NCI-H510A (cell line): ENCODE measurements at places on chromosomes 1 and 21.
A peak's percentile ranks its signal among the peaks of the same experiment; 100 is the strongest.

DNA sequence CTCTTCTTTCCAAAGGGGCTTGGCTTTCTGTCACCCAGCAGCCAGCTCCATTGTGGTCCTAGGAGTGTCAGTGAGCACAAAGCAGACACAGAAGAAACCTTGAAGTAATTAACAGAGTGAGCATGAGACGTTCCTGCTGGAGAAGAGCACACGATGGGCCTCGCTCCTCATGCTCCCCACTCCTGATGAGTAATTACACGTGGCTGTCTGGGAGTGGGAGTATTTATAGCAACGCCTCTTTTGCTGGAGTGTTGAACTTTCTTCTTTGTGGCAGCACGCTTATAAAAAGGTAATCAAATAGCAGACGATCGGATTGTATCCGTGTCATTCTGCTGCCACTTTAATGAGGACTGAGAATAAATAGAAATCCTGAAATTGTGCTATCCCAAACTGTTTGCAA, 185.8 kb downstream of the CAMTA1 start:
- DNase-seq: no peak

GRCh38 chr1:107413951-107414350, 273.1 kb downstream of the NTNG1 start:
- no peak for DNase-seq

- peak; percentile 74 for DNase-seq
These were observed 33.0 kb upstream of the ID3 start for GRCh38 chr1:23592209-23592892.

- DNase-seq: no peak
These were observed 72.7 kb downstream of the DIRAS3 start for GRCh38 chr1:67977756-67978155.

DNA sequence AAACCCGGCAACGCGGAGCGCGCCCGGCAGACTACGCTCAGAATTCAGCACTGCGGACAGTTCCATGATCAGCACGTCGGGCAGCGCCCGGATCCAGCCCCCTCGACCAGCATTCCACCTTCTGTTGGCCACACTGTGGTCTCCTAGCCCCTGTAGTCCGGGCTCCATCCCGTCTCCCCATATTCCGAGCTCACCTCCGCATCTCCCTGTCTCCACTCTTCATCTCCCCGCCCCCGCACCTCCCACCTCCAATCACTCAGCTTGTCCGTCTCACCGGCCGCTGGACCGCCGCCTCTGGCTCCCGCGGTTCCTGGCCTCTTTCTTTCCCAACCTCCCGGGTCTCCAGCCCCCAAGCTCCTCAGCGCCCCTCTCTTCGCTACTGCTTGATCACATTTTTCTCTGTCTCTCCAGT, 500 bp downstream of the EPHA10 start:
- DNase-seq: peak; percentile 55

DNA sequence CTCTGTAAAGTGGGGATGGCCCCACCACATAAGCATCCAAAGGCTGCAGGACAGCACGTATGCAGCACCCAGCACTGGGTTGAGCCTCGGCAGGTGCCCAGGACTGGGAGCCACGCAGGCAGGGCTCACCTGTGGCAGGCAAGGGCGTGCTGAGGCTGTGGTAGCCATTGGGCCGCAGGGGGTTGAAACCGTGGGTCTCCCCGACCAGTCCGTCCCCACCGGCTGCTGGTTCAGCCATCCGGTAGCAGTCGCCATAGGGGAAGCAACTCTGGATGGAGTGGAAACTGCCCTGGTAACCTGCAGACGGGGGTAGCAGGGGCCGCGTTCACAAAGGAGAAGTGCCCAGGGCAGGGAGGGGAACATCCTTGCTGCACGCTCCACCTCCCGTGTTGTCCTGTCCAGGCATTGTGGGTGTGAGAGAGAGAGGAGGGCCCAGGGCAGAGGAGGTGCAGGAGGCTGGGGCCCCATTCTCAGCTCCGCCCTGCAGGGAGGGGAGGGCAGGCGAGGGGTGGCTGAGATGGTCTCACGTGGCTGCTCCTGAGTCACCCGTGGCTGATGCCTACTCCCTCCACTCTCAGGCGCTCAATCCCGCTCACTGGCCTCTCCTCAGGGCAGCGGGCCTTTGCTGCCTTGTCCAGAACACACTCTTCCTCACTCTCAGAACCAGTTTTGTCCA, 49.9 kb downstream of the DMRTB1 start:
- no peak for DNase-seq

GRCh38 chr1:65371544-65371943, 48.9 kb upstream of the LEPR start:
- no peak for DNase-seq

DNA sequence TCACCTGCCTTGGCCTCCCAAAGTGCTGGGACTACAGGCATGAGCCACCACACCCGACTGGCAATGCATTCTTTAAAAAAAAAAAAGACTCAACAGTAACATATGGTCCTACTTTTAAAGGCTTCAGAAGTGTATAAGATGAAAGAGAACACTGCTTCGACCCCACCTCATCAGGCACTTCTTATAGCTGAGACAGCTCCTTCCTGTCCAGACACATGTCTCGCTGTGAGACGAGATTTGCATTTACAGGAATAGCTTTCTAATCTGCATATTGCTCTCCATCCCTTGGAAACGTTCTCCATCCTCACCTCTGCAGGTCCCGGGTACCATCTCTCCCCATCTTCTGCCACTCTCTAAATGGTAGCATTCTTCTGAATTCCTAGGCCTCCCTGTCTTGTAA, 6.7 kb downstream of the AZIN2 start:
- DNase-seq: no peak

DNA sequence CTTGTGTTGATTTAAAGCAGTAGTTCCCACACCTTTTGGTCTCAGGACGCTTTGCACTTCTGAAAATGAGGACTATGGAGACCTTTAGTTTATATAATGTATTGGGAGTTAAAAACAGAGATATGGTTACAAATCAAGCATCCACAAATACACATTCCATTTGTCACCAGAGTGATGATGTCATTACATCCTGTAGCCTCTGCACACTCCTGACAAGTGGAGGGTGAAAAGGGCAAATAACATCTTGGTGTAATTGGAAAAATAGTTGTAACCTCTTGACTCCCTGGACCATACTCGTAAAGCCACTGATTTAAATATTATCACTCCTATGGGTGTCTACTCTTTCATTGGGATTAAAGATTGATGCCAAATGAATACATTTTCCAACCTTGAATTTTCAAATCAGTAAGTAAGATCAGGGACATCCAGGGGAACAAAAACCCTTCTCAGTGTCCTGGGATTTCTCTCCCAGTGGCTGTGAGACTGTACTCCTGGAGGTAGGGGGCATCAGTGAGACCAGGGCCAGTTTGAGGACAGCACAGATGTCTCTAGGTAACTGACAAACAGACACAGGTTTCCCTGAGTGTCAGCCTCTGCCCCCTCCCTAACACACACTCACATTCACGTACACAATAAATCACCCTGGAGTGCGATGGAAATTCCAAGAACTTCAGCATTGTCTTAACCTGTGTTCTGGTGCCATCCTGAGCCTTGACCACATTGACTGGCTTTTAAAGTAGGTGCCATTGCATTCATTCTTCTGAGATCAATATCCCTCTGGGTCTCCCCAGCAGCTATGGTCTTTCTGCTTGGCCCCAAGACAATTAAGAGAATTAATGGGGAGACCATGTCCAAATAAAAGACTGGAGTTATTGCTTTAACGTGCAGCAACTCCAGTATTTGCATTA, 63.0 kb downstream of the NR5A2 start:
- DNase-seq: no peak

DNA sequence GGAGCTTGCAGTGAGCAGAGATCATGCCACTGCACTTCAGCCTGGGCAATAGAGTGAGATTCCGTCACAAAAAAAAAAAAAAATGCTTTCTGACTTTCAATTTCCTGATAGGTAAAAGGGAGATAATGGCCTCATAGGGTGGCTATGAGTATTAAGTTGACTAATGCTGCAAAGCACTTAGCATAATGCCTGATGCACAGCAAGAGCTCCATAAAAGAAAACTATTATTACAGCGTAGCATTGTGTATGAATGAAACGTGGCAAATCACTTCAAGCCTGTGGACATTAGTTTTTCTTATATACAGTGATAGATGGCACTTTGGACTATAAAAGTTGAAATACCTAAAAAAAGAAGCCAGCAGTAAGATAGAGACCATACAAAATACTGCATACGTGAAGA, 16.8 kb downstream of the FNDC7 start:
- no peak for DNase-seq

- no peak for DNase-seq
These were observed 15.8 kb upstream of the ETV3L start for GRCh38 chr1:157115429-157115838.

- no peak for DNase-seq
These were observed 112.0 kb downstream of the PDE4B start for GRCh38 chr1:65904681-65905083.

DNA sequence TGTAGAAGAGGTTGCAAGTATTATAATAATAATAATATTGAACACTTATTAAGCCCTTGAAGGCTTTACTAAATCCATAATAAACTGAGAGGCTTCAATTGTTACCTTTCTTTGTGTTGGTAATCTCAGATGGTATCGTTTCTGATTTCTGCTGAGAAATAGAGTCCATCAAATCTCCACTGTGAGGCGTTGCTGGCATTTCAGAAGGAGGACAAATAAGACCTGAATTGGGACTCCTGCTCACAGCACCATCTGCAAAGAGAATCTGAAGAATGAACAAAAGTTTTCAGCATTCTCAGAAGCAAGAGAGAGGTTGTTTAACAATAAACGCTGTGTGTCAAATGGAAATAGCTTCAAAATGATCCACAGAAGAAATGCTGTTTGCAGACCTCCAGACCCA, 93.7 kb downstream of the WDR3 start:
- no peak for DNase-seq

DNA sequence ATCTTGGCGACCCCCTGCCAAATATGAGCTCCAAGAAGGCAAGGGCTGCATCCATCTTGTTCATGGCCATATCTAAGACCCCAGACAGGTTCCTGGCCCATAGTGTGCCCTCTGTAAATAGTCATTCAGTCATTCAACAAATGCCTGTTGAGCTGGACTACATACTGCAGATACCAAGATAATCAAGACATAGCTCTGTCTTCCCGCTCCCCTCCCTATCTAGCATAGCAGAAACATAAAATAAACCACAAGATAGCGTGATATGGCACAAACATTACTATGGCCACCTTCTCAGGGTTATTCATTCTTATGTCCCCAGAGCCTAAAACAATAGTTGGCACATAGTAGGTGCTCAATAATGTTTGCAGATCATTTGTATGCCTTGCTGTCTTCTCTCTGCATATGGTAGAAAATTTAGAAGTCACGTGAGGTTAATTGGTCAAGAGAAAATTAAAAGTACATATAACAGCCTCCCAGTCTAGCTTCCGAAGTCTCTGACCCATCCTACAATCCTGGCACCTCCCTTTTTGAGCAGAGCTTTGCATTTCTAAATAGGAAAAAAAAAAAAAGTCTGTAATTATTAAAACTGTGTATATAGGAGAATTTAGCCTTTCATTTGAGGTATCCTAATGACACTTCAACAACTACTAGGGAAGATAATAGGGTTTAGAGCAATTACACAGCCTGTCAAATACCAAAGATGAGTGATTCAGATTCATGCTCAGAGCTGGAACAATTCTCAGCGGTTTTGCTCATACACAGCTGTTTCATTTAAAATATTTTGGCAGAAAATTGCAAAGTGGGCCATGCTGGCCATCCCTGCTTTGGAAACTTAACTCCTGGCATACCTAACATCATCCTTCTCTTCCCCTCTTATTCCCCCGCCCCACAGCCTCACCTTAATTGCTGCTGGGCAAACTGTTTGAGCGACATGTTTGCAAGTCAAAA, 219.0 kb downstream of the KAZN start:
- no peak for DNase-seq

GRCh38 chr1:240008298-240008697, 83.4 kb upstream of the FMN2 start:
- no peak for DNase-seq

- DNase-seq: no peak
These were observed 103.4 kb downstream of the VPS13D start for GRCh38 chr1:12333036-12333785.

DNA sequence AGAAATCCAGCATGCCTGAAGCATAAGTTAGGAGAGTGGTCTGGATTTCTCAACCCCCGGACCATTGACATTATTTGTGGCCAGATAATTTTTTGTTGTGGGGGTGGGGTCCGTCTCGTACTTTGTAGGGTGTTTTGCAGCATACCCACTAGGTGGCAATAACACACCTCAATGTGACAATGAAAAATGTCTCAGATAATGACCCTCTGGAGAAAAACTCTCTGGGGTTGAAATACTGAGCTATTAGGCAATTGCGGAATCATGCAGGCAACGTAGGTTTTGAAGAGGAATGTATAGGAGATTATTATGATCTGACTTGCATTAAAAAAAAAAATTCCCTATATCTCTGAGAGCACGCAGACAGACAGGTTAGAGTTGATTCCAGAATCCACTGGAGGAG, 25.3 kb upstream of the RRP15 start:
- no peak for DNase-seq

- no peak for DNase-seq
These were observed 11.0 kb upstream of the OLIG1 start for GRCh38 chr21:33058957-33059356.

- no peak for DNase-seq
These were observed 105.2 kb downstream of the XCL2 start for GRCh38 chr1:168438626-168439025.

DNA sequence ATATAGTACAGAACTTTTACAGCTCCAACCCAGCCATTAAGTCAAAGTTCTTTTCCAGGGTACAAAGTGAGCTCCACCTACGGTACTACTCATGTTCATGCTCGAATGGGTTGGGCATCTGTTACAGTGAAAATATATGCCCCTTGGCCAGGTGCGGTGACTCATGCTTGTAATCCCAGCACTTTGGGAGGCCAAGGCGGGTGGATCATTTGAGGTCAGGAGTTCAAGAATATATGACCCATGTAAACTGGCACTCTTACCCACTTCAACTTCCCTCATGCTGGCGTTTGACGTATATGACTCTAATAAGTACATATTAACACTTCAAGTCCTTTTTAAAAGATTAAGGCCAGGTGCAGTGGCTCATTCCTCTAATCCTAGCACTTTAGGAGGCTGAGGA, 71.3 kb upstream of the PKN2 start:
- DNase-seq: peak; percentile 96
